ENCODE measurements at places on chromosomes 12 and 14.

DNA sequence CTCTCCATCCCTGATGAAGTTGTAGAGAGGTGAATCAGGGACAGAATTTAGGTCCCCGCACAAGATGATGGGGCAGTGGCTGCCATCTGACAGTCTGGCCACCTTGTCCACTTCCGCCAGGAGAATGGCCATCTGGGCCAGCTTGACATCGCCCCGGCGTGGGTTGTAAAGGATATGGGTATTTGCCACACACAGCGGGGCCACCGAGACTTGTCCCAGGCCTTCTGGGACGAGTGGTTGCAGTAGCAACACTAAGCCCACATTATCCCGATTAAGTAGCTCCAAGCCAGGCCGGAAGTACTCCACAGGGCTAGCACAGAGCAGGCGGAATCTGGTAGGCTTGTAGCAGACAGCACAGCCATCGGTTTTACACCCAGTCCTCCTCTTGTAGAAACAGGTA is 6.2 kb downstream of the ANGEL1 start:
- no peak for DNase-seq

DNA sequence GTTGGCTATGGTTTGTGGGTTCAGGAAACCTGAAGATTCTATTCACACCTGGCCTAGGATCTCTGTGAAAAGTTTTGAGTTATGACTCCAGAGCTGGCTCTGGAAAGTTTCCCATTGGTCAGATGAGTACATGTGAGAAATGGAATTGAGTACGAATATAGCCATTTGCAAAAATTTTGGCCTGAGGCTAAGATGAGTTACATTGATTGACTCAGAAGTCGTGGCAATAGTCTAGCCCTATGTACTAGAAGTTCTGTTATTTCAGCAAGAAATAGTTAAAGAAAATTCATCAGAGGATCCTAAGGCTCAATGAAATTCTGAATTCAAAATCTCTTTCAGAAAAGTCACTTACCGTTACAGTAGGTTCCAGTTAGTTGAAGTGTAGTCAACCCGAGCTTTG is 109.9 kb downstream of the PTCSC3 start:
- DNase-seq: no peak

- no peak for DNase-seq
Measured at GRCh38 chr12:131948166-131948712, 1.5 kb upstream of the EP400 start.

DNA sequence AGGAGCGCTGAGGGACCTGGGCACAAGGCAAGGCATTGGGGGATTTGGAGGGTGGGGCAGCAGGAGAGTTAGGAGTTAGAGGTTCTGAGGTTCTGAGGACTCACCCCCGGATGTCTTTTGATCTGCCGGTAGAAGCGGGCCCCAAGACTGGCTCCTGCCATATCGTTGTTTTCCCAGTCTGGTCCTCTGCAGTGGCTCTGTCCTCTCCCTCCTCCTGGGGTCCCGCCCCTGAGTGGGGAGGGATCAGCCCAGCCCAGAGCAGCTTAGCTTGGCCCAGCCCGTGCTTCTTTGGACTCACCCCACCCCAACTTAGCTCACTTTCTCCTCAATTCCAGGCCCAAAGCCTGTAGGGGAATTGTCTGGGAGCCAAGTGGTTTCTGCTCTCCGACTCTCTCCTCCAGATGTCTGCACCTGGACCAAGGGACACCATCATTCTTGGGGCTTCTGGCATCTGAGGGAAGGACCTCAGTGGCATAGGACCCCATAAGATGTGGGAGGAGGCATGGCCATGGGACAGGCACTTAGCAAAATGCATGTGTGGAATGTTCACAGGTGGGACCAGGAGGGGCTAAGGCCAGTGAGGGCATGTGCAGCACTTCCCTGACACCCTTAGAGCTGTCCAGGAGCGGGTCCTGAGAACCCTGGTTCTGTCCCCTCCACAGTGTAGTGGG is 7.5 kb downstream of the SHMT2 start:
- DNase-seq: peak; percentile 36

- no peak for DNase-seq
Measured at GRCh38 chr12:119744900-119745606, 77.1 kb downstream of the PRKAB1 start.

GRCh38 chr12:118763234-118763633 is 218.1 kb upstream of the SRRM4 start:
- DNase-seq: no peak

GRCh38 chr12:121127501-121127900 is 5.2 kb upstream of the P2RX7 start:
- no peak for DNase-seq

DNA sequence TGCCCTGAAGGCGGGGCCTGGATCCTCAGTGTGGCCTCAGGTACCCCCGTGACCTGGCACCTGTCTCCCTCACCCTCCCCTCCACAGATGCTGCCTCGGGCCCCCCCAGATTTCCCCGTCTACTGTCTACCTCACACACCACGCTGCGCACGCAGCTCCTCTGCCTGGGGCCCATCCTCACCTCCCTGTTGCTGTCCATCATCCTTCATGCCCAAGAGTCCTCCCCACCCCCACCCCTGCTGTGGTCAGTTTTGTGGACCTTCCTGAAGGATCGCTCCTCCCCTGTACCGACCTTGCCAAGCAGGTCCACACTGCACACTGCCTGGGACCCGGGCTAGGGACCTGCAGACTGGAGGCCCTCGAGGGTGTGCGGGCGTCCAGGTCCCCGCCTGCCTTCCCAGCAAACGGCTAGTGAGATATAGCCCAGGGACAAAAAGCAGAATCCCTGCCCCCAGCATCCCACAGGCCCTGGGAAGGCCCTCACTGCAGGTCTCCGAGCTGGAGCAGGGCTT is 197.4 kb upstream of the DIO3 start:
- DNase-seq: no peak

DNA sequence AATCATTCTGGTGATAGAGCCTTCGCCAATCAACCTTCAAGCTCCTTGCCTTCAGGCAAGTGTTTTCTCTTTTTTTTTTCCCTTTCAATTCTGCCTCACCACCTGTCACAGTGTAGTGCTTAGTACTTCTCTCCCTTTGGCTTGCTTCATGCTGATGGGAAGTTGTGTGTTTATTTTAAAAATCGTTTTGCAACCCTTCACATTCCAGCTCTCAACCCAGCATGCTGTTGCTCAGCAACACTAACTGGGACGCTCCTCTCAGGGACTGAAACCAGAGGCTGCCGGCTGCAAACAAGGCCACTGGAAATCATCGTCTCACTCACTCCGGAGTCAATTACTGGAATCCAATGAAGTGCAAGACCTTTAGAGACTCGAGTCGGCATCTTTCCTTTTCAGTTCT is 342.7 kb downstream of the PRKD1 start:
- DNase-seq: peak; percentile 58

DNA sequence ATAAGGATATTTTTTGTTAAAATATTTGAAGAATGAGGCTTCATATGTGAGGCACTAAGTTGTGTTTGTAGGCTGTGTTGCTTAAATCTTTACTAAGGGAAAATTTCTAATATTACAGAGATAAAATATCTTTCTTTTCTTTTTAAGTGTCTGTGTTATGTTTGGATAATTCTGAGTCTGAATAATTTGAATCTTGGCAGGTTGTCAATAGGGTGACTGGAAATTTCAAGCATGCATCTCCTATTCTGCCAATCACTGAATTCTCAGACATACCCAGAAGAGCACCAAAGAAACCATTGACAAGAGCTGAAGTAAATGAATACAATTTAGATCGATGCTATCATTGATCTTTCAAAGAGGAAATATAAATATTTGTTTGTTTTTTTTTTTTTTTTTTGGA is 29.4 kb downstream of the TMPO start:
- DNase-seq: no peak

DNA sequence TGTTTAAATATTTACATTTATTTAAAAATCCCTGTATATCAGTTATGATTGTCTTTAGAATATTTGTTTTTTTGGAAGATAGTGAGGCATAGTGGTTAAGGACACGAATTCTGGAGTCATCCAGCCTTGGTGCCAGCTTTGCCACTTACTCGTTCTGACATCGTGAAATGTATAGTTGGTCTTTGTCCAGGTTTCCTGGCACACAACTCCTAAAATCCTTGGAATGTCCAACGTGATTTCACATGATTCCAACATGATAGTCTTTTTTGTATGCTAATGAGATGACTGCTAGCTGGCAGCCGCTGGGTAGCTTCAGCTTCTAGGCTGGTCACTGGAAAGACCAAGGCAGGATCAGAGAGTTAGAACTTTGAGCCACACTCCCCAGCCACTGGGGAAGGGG is 64.8 kb downstream of the PRICKLE1 start:
- no peak for DNase-seq

- no peak for DNase-seq
Measured at GRCh38 chr12:121214166-121214777, 4.3 kb downstream of the P2RX4 start.

- DNase-seq: no peak
Measured at GRCh38 chr14:60175255-60175902, 10.2 kb upstream of the DHRS7 start.

GRCh38 chr12:120235369-120236323 is 29.9 kb downstream of the PXN start:
- DNase-seq: no peak

GRCh38 chr12:27652174-27652763 is 44.0 kb upstream of the REP15 start:
- peak; percentile 55 for DNase-seq

GRCh38 chr12:126554625-126555024 is 1489.4 kb downstream of the AACS start:
- DNase-seq: no peak

GRCh38 chr12:114069507-114069906 is 103.4 kb upstream of the RBM19 start:
- no peak for DNase-seq

Measured in NCI-H526 treated with DMSO at 0.1 percent for 48 hours (cell line).